Nephron progenitor cell (in vitro differentiated cells): ENCODE measurements at places on chromosomes 11 and 22.

DNA sequence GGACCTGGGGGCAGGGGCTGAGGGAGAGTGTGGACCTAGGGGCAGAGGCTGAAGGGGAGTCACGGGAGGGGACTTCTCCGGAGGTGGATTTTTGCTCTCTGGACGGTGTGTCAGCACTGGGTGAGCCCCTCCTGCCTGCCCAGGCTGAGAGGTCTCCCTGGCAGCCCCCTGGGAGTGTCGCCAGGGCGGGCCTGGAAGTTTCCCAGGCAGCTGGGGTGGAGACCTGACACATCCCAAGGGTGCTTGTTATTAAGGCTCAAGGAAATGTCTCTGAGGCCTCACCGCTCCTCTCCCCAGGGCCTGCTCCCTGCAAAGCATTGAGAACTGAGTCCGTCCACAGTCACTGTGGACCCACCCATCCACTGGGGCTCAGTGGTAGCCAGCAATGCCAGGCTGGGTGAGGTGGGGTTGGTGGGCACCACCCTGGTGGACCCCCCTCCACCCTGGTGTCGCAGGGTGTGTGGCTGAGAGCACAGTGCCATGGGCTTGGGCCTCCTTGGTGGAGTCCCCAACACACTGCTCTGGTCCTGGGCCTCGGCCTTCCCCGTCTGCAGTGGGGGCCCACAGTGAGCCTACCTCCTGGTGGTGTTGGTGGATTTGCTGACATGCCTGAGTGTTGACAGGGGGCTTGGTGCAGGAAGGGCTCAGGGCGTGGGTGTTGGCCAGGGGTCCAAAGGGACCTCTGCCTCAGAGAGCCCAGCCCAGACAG, 2.5 kb downstream of the CD81 start:
- peaks cover 17% of the 10 kb centered on the region for H3K27me3 ChIP-seq
- no peak for DNase-seq
- H3K36me3 ChIP-seq, result no peaks in the 10 kb centered on the region
- no peak overlapping the region for H3K27ac ChIP-seq

GRCh38 chr11:12271826-12272366, 105.5 kb upstream of the PARVA start:
- no peak overlapping the region for H3K4me3 ChIP-seq
- no peak overlapping the region for H3K27ac ChIP-seq
- H3K4me1 ChIP-seq, result peaks cover 22% of the 10 kb centered on the region
- no peak for DNase-seq
- H3K36me3 ChIP-seq, result no peaks in the 10 kb centered on the region
- H3K27me3 ChIP-seq, result peaks cover 19% of the 10 kb centered on the region

DNA sequence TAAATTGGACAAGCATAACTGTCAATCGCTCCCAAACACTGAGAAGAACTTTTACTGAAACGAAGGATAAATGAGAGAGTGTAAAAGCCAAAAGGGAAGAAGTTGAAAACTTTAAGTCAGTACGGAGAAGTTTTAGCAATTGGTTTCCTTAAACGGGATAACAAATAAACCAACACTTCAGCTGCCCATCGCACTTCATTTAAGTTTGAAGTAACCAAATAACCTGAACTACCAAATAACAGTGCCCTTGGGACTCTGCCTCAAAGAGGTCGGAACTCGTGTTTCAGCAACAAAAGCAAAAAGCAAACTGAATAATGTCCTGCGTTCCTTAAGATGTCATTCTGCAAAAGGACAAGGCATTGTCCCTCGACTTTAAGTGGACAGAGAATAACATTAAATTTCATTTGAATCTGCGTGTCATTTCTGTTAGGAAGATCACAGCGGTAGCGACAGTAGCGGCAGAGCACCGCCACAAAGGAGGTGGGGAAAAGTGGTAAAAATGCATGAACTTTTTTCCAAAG, 127.0 kb upstream of the C11orf58 start:
- no peak for DNase-seq

- H3K4me1 ChIP-seq, result peaks cover 25% of the 10 kb centered on the region
- H3K36me3 ChIP-seq, result peaks cover 5% of the 10 kb centered on the region
- no peaks in the 10 kb centered on the region for H3K27me3 ChIP-seq
- no peak for DNase-seq
Measured at GRCh38 chr11:82960779-82961143, 59.2 kb downstream of the DDIAS start.

DNA sequence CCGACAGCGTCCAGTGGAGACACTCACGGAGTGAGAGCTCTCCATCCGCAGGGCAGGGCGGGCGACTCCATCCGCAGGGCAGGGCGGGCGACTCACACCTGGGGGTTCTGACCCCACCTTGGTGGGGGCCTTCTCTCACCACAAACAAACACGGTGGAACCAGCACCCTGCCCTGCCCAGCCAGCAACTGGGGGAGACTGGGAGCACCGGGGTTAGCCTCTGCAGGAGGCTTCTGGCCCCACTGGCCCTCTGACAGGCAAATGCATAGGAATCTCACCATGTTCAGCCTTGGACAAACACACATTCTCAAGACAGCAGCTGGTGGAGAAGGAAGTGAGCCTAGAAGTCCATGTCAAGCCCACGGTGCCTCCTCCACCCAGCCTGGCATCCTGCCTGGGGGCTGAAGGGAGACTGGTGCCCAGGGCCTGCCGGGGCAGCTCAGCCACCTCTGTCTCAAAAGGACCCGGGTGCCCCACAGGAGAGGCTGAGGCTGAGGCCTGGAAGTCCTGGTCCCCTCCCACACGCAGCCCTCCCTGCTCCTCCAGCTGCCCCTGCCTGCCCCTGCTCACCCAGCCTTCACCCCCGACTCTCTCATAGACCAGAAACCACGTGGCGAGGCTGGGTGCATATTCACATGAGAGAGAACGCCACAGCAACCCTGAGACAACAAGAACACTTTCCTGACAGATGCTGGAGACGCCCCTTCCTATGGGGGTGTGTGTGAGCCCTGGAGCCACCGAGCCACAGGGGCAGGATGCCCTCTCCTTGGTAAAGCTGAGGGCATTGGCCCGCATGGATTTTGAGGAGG, 98.4 kb upstream of the B3GAT1 start:
- H3K27ac ChIP-seq, result no peak overlapping the region
- no peaks in the 10 kb centered on the region for H3K36me3 ChIP-seq
- DNase-seq, result no peak
- no peak overlapping the region for H3K4me3 ChIP-seq
- H3K4me1 ChIP-seq, result no peaks in the 10 kb centered on the region
